LNCaP clone FGC (cell line): ENCODE measurements at places on chromosomes 4 and X.

GRCh38 chrX:53184836-53185235 is 40.2 kb downstream of the KDM5C start:
- DNase-seq, result no peak

- DNase-seq, result no peak
Observed at GRCh38 chrX:111354496-111354895, 57.5 kb downstream of the DCX start.

DNA sequence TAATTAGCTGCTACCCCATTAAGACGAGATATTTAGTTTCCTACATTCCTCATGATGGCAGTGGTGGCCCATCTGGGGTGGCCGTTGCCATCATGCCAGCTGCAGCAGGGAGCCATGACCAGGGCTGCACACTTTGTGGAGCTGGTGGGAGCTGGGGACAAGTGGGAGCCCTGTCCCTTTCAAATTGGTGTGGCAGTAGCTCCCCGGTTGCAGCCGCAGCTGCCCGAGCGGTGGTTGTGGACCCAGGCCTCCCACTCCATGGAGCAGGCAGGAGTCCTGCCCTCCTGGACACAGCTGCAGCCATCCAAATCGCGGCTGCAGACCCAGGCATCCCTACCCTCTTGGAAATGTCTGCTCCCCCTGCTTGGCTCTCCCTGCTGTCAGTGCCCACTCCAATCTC is 9.3 kb upstream of the SYTL5 start:
- no peak for DNase-seq

DNA sequence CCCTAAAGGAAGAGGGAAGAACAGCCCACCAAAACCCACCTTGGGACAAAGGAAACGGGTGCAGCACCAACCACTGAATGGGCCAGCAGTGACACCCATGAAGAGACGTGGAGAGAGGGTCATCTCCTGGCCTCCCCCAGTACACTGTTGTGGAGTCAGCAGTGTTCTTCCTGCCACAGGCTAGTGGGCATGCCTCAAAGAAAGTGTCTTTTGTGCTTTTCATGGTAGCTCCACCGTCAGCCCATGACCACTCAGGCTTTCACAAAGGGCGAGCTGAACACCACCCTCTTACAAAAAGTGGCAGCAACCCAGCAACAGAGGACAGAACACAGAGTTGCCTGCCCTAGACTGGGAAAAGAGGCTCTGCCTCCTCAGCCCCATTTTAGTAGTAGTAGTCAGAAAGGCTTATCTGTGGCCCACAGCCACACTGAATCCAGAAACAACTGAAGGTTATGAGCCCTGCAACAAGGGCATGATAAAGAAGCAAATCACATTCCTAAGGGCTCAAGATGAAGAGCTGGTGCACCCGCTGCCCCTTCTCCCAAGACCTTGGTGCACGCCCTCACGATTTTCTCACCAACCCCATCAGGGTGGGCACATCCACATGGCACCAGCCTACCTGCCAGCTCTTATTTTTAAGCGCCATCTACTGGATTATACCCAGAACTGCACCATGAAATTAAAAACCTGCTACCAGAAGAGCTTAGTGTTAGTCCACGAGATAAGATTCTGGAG is 53.1 kb downstream of the RAB28 start:
- no peak for DNase-seq

GRCh38 chr4:11954093-11954492 is 525.4 kb upstream of the HS3ST1 start:
- peak; percentile 38 for DNase-seq

DNA sequence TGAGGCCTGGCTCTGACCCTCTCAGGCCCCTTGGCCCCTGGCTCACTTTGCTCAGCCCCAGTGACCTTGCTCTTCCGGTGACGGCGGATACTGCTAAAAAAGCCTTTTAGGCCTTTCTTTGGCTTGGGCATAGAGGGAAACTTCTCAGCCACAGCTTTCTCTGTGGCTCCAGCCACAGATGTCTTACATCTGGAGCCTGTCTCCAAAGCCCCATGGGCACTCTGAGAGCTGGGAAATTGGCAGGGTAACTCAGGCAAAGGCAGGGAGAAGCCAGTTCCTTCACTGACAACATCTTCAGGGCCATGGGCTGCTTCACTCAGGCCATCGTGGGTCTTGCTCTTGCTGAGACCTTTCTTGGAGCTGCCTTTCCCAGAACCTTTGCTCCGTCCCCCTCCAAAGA is 12.8 kb downstream of the AMER1 start:
- DNase-seq, result no peak

DNA sequence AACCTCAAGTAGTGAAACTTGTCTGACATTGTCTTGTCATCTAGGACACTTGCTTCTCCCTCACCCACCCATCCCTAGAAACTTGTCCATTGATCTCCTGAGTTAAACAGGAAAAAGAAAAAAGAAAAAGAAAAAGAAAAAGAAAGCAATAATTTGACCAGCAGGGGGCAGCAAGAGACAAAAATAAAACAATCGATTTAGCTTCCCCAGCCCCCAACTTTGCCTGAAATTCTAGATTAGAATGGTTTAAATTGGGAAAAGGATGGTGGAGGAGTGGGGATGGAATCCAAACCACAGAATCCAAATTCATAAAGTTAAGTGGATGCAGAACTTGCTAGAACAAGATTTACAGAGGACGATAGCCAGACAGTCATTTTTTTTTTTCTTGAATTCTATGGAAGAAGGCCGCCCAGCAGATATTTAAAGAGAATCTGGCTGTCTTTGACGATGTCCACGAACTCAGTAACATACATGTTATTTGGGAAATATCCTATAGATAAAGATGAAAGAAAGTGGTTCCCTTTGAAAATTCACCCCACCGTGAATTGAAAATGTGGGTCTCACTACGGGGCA is 282.9 kb downstream of the USP46 start:
- no peak for DNase-seq

DNA sequence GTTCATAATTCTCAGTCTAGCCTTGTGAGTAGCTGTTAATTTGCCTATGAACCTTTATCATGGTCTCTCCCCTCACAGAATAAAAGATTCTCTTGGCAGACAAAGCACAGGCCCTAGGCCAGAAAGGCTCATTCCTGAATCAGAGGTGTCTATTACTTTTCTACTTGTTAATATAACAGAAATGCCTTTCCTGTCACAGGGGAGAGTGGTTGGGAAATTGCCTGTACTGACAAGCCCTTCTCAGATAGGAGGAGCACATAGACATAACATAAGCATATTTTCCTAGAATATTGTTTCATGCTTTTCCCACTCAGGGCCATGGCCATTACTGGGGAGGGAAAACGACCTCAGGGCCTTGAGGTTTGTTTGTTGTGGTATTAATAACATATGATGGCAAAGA is 308.3 kb downstream of the BMPR1B start:
- no peak for DNase-seq

GRCh38 chr4:71066737-71067716 is 73.6 kb downstream of the DCK start:
- DNase-seq, result peak; percentile 90

- no peak for DNase-seq
Observed at GRCh38 chr4:44740201-44740600, 13.8 kb upstream of the GNPDA2 start.

GRCh38 chr4:142752202-142752786 is 93.8 kb downstream of the INPP4B start:
- DNase-seq, result no peak

GRCh38 chr4:79317711-79318110 is 8.2 kb downstream of the NAA11 start:
- no peak for DNase-seq

- no peak for DNase-seq
Observed at GRCh38 chrX:53077207-53078197, 4.7 kb upstream of the TSPYL2 start.

DNA sequence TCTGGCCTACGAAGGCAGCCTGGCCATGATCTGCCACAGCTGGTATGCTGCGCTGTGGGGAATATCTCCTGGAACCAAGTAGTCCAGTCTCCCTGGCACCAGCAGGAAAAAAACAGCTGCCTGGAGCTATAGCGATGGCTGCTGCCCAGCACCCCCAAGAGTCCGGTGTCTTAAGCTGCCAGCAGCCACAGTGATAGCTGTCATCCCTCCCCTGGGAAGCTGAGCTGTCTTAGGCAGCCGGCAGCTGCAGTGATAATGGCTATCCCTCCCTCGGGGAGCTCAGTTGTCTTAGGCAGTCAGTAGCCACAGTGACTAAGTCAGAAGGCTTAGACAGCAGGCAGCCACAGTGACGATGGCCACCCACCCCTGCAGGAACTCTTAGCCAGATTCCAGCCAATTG is 205.1 kb downstream of the STPG2 start:
- DNase-seq, result no peak

DNA sequence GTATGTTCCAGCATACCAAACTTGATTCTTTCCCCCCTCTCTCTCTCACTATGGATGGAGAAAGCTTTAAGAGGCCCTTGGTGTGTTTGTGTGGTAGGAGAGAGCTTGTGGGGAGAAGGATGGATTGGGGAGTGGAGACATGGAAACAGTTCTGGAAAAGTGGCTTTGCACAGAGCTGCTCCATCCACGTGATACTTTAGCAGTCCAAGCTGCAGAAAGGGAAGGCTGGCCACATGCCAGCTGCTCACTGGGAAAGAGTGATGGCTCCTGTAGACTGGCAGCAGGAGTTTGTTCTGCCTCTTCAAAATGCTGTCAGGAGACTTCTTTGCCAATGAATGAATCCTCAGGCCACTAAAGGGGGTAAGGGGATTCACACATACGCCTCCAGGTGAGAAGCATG is 21.7 kb upstream of the SEC24B start:
- no peak for DNase-seq

GRCh38 chr4:26075583-26075982 is 161.6 kb downstream of the SMIM20 start:
- DNase-seq, result no peak

- no peak for DNase-seq
Observed at GRCh38 chr4:183920512-183920911, 15.4 kb downstream of the STOX2 start.
